CD8-positive, alpha-beta T cell (primary cell): ENCODE measurements at places on chromosomes 13 and 19.

DNA sequence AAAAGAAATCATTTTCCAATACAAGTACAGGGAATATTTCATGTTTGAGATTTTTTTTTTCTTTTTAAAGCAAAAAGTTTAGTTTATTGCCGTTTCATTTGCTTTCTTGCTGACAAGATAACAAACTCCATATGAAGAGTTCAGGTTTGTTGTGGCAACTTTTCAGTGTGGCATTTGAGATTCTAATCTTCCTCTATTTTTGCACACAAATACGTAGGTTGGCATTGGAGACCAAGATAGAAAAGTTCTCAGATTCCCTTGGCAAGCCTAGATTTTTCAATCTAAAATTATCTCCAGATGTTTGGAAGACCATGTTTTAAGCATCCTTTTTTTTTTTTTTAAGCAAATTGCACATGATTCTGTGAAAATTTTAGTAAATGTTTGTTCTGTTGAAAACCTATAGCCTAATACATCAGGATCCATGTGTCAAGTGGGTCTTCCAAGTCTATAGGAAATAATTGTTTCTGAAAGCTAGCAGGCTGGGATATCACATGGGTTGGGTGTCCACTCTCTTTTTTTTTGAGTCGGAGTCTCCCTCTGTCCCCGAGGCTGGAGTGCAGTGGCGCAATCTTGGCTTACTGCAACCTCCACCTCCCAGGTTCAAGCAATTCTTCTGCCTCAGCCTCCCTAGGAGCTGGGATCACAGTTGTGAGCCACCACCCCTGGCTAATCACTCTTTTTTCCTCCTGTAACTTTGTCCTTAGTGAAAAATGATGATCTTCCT lies 2.6 kb downstream of the GARRE1 start:
- no peak for DNase-seq

DNA sequence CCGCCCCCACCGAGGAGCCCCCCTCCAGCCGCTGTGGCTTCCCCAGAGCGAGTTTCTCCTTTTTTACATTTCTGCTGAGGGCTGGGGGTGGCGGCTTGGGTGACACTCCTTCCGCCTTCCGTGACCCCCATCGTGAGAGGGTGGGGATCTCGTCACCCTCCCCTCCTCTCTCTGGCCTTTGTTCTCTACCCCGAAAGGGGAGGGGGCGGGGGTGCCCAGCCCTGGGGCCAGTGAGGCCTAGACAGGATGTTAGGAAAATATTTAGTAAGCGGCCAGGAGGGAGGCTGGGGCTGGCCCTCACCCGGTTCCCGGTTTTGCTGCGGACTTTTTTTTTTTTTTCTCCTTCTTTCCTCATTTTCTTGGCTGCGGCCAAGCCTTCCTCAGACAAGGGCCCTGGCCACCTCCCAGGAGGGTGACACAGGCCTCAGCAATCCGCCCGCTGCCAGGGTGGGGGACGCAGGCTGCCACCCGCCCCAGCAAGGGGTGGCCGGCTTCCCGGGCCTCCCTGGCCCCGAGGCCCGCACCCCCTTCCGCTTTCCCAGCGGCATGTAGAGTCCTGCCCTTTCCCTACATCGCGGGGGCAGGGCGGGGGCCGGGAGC lies 3.9 kb downstream of the MIDN start:
- peak; percentile 69 for DNase-seq

- DNase-seq: no peak
Measured at GRCh38 chr19:31548941-31549340, 199.7 kb upstream of the TSHZ3 start.

- DNase-seq: no peak
Measured at GRCh38 chr13:94242554-94242953, 236.9 kb downstream of the DCT start.

DNA sequence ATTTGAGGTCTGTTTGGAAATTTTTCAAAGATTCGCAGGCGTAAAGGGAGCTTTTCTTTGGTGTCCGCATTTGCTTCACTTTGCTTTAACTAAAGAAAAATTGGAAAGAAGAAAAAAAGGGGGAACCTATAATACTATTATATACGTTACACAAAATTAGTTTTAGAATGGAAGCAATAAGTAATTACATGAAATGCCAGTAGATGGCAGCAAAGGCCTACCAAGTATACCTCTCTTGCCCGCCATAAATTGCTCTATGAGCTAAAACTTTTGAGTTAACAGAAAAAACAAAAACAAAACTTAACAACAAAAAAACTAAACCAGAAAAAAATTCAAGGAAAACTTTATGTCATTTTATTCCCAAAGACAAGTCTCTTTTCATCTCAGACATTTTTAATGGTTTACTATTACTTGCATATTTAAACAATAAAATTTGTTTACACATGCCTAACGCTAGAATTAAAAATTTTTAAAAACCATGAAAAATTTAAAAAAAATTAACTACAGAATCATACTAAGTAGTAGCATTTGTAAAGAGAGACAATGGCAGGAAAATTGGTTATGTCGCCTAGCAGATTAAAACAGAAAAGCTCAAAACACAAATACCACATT lies 271.4 kb downstream of the NALCN start:
- DNase-seq: peak; percentile 54

GRCh38 chr13:68440874-68441273 lies 1210.7 kb upstream of the PCDH9 start:
- DNase-seq: no peak

DNA sequence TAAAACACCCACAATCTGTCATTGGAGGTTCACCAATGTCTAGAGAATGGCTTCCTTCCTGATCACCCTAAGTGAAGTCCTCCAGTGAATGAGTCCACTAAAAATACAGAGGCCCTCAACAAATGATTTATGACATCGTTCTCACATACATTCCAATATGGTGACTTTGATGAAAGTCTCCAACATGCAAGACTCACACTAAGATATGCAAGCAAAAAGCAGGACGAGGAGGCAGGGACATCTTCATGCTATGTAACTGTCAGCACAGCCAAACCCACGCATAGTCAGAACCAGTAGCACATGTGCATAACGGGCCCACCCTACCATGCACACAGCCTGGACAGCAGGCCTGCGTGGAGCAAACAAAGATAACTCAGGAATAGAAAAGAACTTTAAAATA lies 16.6 kb upstream of the LSM14A start:
- DNase-seq: no peak

DNA sequence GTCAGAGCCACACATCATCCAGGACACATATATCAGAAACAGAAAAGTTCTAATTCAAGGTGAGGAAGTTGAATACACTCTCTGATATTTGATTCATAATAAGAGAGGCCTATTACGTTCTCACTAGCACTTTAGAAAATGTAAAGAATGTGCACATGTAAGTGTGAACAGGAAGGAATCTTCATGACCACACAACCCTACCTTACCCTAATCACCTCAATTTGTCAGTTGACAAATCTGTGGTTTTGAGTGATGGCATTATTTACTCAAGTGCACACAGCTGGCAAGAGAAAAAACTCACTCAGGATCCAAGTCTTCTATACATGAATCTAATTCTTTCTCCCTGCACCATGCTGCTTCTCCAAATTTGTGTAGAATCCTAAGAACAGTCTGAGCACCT lies 445.8 kb downstream of the SUCLA2 start:
- DNase-seq: no peak

GRCh38 chr13:83547043-83547442 lies 335.2 kb downstream of the SLITRK1 start:
- no peak for DNase-seq

- DNase-seq: no peak
Measured at GRCh38 chr13:64470751-64471150, 2759.4 kb downstream of the PCDH9 start.

- no peak for DNase-seq
Measured at GRCh38 chr19:15369594-15369891, 10.0 kb downstream of the AKAP8 start.
